ENCODE measurements at places on chromosomes 6 and 20. TPM values are rescaled to one million over a fixed set of nuclear protein-coding genes. Genes with fewer than 3 reads are reported as not detected.

DNA sequence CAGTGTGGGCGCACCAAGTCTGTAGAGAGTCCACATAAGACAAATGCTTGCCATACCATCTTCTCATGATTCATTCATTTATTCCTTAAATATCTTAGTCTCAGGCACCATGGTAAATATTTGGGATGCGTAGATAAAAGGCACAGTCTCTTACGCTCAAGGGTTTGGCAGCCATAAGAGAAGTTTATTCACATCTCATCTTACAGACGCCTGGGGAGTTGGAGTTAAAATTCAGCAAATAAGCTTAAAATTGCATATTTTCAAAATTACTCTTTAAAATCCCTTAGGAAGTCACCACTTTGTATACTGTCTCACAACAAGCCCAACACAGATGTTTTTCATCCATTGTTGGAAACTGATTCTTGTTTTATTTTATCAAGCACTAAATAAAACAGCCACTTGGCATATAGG, 363.3 kb downstream of the KIF16B start:
- no peaks in the 10 kb centered on the region for H3K27me3 ChIP-seq
- DNase-seq = no peak
- no peaks in the 10 kb centered on the region for H3K36me3 ChIP-seq
- H3K4me3 ChIP-seq = no peak overlapping the region

Gene BYSL
- total RNA-seq = 55.5 TPM

DNA sequence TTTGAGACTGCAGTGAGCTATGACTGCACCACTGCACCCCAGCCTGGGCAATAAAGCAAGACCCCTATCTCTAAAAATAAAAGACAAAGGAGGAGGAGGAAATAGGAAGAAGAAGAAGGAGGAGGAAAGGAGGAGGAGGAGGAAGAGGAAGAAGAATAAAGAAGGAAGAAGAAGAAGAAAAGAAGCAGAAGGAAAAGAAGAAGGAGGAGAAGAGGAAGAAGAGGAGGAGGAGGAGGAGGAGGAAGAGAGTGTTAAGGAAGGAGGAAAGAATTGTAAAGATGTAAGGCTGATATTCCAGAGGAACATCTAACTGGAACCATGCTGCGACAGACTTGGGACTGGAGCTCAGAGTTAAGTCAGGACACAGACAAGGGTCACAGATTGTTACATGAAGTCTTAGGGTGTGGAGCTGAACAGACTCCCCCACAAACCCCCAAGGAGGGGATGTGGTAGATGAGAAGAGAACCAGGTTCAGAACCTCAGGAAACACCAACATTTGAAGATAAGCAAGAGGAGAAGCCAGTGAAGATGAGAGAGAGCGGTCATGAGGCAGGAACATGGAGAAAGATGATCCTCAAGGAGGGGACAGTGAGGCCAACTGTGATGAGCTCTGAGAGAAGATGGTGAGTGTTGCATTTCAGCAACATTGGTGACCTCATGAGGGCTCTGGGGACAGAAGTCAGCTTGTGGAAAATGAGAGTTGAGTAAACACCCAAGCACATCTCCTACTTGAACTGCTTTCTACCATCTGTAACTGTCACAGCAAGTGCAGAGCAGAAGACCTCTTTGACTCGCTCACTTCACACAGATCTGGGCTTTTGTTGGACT, 118.2 kb downstream of the CD164 start:
- no peak overlapping the region for H3K27ac ChIP-seq
- no peaks in the 10 kb centered on the region for H3K4me1 ChIP-seq
- H3K36me3 ChIP-seq = peaks cover 10% of the 10 kb centered on the region
- no peak for DNase-seq
- peaks cover 3% of the 10 kb centered on the region for H3K27me3 ChIP-seq

GRCh38 chr6:34243901-34244884, 4.6 kb downstream of the SMIM29 start:
- peaks cover 15% of the 10 kb centered on the region for H3K27me3 ChIP-seq
- H3K27ac ChIP-seq = no peak overlapping the region
- peak overlapping the region; percentile 79 for H3K4me3 ChIP-seq
- DNase-seq = no peak

Gene RIPPLY2
- 0.66 TPM for total RNA-seq

- peaks cover 9% of the 10 kb centered on the region for H3K36me3 ChIP-seq
- no peak for DNase-seq
- H3K4me3 ChIP-seq = no peak overlapping the region
Observed at GRCh38 chr20:9053108-9053507, 15.8 kb upstream of the PLCB4 start.

DNA sequence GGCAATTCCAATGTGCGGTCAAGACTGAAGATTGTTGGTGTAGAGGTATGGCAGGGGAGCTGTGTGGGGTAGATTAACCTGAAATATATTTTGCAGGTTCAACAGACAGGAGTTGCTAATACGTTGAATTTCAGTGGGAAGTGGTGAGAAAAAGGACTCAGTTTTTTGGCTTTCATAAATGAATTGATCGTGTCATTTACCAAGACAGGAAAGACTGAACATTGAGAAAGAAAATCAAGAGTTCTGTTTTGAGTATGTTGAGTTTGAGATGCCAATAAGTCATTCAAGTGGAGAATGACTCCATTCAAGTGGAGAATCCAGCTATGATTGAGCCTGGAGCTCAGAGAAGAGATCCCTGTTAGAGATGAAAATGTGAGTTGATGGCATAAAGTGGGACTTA, 31.1 kb downstream of the NFYA start:
- peaks cover 18% of the 10 kb centered on the region for H3K36me3 ChIP-seq
- no peak overlapping the region for H3K4me3 ChIP-seq
- no peak for DNase-seq
- no peak overlapping the region for H3K27ac ChIP-seq
- no peaks in the 10 kb centered on the region for H3K27me3 ChIP-seq

Gene SPDEF
- total RNA-seq = 0.12 TPM

- H3K27ac ChIP-seq = no peak overlapping the region
- no peaks in the 10 kb centered on the region for H3K36me3 ChIP-seq
Observed at GRCh38 chr6:135586844-135587243, 89.3 kb upstream of the AHI1 start.

Gene ASXL1
- 157 TPM for total RNA-seq

- peaks cover 10% of the 10 kb centered on the region for H3K27me3 ChIP-seq
- no peak overlapping the region for H3K4me3 ChIP-seq
- H3K4me1 ChIP-seq = no peaks in the 10 kb centered on the region
- DNase-seq = no peak
- no peaks in the 10 kb centered on the region for H3K36me3 ChIP-seq
Observed at GRCh38 chr6:14058029-14058695, 59.4 kb upstream of the CD83 start.

DNA sequence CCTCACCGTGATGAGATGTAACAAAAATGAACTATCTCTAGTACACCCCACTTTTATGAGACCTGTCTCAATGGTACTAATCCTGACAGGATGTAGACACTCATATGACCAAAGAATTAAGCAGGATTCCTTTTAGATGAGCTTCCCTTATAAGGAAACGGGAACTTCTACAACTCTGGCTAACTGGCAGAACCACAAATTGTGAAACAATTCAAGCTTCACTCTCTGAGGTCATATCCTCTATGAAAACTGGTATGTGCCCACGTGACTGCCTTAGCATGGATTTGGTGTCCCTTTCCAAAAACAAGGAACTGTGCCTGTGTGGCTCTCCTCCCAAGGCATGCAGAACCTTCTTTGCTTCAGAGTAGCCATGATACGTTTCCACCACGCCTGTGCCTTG, 14.1 kb upstream of the CPNE5 start:
- no peak for DNase-seq
- H3K27me3 ChIP-seq = no peaks in the 10 kb centered on the region
- H3K4me1 ChIP-seq = peaks cover 29% of the 10 kb centered on the region
- H3K4me3 ChIP-seq = no peak overlapping the region

Gene ZC2HC1B
- total RNA-seq = not detected

- H3K36me3 ChIP-seq = no peaks in the 10 kb centered on the region
- no peak overlapping the region for H3K27ac ChIP-seq
- peaks cover 19% of the 10 kb centered on the region for H3K4me1 ChIP-seq
- no peak for DNase-seq
Observed at GRCh38 chr6:10425975-10426780, 11.3 kb upstream of the TFAP2A start.

- peak overlapping the region; percentile 95 for H3K27ac ChIP-seq
- DNase-seq = peak; percentile 67
- peak overlapping the region; percentile 99 for H3K4me3 ChIP-seq
- peaks cover 14% of the 10 kb centered on the region for H3K27me3 ChIP-seq
- no peaks in the 10 kb centered on the region for H3K36me3 ChIP-seq
Observed at GRCh38 chr6:151240036-151240685, 394 bp downstream of the AKAP12 start.

Gene FAM110A
- 16.8 TPM for total RNA-seq

DNA sequence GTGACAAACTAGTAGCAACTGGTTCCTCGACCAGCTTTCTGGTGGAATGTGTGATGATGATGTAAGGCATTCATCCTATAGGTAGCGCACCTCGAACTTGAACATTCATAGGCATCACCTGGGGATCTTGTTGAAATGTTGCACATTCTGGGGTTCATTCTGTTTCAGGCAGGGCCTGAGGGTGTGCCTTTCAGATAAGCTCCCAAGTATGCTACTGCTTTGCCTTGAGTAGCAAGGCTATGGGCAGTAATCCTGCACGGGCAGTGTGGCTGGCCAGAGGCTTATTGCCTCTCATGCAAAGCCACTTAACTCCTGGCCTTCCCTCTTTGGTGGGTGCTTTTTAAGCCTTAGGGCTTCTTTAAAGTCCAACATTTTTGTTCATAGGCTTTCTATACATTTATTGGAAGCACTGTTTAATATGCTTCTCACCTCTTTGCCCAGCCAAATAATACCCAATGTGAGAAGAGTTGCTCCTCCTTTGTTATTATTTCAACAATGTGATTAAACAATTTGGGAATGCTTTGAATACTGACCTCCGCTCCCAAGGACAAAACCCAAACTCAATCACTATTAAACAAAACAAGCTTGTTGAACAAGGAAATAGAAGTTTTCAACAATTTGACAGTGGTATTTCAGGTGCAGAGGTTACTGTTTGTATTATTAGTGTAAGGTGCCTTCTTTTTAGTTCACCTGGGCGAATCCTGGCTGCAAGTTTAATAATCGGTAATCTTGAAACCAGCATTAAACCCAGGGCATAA, 57.5 kb downstream of the JARID2 start:
- H3K27me3 ChIP-seq = no peaks in the 10 kb centered on the region
- no peaks in the 10 kb centered on the region for H3K36me3 ChIP-seq
- no peak for DNase-seq
- H3K4me1 ChIP-seq = peaks cover 55% of the 10 kb centered on the region
- H3K4me3 ChIP-seq = no peak overlapping the region

GRCh38 chr6:14060971-14061370, 56.6 kb upstream of the CD83 start:
- H3K27me3 ChIP-seq = peaks cover 20% of the 10 kb centered on the region
- no peak overlapping the region for H3K27ac ChIP-seq
- H3K4me3 ChIP-seq = no peak overlapping the region
- H3K4me1 ChIP-seq = no peaks in the 10 kb centered on the region
- no peak for DNase-seq

DNA sequence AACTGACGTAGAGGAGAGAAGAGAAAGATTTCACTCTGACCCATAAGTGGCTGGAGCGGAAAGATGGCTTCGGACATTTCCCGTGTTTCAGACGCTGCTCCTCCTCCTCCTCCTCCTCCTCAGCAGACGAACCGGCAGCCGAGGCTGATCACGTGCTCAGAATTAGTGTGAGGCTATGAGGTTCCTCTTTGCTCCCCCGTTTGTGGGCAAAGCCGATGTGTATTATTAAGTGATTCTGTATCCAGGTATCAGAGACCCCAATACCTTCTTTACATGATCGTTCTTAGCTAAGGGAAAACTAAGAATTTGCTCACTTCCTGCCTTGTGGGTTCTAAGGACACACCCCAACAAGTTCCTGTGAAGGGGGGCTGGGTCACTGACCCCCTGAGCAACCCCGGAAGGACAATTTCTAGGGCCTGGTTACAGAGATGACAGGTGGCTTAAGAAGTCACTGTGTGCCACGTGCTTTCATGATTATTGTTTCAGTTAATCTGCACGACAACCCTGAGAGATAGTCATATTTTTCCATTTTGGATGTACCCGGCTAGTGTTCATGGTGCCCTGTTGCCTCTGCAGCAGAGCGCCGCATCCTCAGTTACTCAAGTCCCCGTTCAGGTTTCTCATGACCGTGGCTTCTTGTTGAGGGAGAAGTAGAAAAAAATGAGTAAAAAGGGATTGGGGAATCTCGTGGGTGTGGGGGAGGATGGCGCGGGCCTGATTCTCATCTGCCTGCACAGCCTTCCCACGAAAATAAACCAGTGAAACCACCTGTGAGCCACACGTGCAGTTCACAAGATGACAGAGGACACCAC, 671.8 kb downstream of the QKI start:
- peaks cover 63% of the 10 kb centered on the region for H3K4me1 ChIP-seq
- peak overlapping the region; percentile 81 for H3K4me3 ChIP-seq

DNA sequence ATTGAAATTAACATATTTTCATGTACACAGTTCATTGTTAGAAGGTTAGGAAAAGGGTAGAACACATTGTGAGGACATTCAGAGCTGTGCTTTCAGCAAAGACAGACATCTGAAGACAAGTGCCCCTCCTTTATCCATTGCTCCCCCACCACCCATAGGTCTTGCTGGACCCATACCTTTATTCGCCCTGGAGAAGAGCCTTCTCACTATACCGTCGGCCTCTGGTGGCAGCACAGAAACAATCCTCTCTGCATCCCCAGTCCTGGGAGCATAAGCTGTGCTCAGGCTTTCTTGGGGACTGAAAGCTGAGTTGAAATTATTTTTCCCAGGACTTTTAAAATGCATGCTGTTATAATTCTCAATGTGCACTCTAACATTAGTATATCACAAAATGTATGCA, 372.3 kb downstream of the EPHA7 start:
- no peaks in the 10 kb centered on the region for H3K27me3 ChIP-seq
- H3K36me3 ChIP-seq = no peaks in the 10 kb centered on the region
- H3K4me3 ChIP-seq = no peak overlapping the region
- no peak overlapping the region for H3K27ac ChIP-seq
- H3K4me1 ChIP-seq = no peaks in the 10 kb centered on the region

GRCh38 chr6:42781796-42782688, at the start of gene BICRAL:
BICRAL (plus strand) TSS chr6:42782052; CDS start chr6:42822023, 39,971 bp downstream.
- H3K27ac ChIP-seq = peak within 1 kb of the TSS; percentile 99
- peak; percentile 65 for DNase-seq
- H3K4me3 ChIP-seq = peak within 1 kb of the TSS; percentile 99

GRCh38 chr6:15690510-15690909, 27.7 kb upstream of the DTNBP1 start:
- H3K36me3 ChIP-seq = no peaks in the 10 kb centered on the region
- no peaks in the 10 kb centered on the region for H3K4me1 ChIP-seq
- H3K27ac ChIP-seq = no peak overlapping the region
- DNase-seq = no peak
- no peak overlapping the region for H3K4me3 ChIP-seq

Gene SFTA2
- total RNA-seq = not detected

Gene SLC16A10
- 6.2 TPM for total RNA-seq

GRCh38 chr6:111276335-111276734, 189.0 kb downstream of the SLC16A10 start:
- H3K27ac ChIP-seq = no peak overlapping the region
- DNase-seq = no peak
- peaks cover 73% of the 10 kb centered on the region for H3K36me3 ChIP-seq
- H3K4me1 ChIP-seq = no peaks in the 10 kb centered on the region
- H3K4me3 ChIP-seq = no peak overlapping the region
- H3K27me3 ChIP-seq = no peaks in the 10 kb centered on the region

Gene ZNF311
- 1.3 TPM for total RNA-seq
